ENCODE measurements at places on chromosomes 2 and 18.
A peak's percentile ranks its signal among the peaks of the same experiment; 100 is the strongest.

DNA sequence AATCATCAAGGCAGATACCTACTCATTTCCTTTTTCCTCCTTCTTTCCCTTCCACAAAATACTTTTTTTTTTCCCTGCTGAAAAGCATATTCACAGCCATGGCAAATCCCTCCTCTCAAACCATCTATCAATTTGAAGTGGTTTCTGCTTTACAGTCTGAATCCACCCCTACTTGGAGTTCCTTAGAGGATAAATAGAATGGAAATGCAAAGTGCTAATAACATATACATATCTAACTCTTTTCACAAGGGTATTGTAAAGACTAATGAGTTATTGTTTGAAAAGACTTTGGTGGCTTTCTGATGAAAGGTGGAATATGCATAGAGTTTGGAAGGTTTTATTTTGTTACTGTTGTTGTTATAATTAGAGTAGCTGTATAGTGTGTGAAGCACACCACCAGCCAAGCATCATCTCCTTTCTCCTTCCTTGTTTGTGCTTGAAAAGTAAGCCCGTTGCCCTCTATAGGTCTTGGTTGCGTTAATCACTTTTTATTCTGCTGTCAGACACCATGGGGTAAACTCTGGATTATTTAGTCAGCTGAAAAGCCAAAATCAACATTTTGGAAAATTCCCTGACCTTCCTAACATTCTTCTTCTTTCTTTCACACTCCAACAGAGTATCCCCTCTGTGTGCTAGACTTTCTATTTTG is 2126.9 kb upstream of the CELF4 start:
- no peak for DNase-seq

GRCh38 chr2:168626096-168626495 is 170.0 kb downstream of the CERS6 start:
- DNase-seq, result no peak

DNA sequence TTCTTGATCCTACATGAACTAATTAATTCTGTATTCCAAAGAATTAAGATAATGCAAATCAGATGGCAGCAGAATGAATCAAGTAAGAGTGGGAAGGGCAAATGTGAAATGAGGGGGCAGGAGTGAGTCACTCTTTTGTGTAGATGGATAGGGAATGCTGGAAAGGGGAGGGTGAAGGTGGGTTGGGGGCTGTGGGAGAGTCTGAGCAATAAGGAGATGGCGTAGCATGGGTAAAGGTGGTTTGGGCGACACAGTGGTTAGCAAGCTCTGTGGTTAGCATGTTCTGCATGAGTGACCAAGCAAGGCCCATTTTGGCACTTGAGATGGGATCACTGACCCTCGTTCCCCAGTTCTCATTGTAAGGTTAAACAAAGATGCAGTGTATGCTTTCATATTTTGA is 20.4 kb downstream of the GPD2 start:
- no peak for DNase-seq

DNA sequence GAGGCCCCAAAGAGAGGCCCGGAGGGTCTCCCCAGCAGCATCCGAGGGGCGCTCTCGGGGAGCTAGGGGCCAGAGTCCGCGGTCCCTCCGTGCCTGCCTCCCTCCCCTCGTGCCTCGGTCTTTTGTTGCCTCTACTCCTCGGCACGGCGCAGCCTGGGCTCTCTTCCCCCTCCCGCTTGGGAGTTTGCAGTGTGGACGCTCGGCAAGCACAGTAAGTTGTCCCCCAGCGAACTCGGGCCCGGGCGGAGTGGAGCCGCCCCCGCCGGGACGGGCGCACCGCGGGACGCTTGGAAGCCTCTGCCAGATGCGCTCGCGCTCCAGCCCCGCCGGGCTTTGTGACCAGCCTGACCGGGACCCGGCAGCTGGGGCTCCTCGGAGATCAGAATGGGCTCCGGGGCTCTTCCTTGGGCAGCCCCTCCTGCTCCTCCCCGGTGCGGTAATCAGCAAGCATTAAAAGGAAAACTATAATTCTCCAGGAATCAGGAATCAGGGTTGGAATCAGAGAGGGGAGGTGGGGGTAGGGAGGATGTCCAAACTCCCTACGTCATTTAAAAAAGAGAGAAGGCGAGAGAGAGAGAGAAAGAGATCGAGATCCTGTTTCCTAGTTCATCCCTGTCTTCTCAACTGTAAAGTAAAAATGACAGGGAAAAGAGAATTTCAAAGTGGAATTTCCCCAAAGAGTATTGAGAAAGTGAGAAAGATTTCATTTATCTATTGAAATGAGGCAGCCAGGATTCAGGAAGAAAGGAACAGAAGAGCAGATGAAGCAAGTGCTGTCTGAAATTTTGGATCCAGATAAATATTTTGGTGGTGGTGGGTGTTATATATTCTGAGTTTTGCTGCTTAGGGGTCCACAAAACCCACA is 786 bp upstream of the TMEM200C start:
- peak; percentile 23 for DNase-seq

- DNase-seq, result no peak
Observed at GRCh38 chr18:48767090-48767690, 183.6 kb downstream of the SMAD7 start.

- no peak for DNase-seq
Observed at GRCh38 chr2:122249673-122250072, 494.2 kb downstream of the TSN start.

- DNase-seq, result no peak
Observed at GRCh38 chr2:216299588-216299987, 72.7 kb downstream of the MARCHF4 start.

DNA sequence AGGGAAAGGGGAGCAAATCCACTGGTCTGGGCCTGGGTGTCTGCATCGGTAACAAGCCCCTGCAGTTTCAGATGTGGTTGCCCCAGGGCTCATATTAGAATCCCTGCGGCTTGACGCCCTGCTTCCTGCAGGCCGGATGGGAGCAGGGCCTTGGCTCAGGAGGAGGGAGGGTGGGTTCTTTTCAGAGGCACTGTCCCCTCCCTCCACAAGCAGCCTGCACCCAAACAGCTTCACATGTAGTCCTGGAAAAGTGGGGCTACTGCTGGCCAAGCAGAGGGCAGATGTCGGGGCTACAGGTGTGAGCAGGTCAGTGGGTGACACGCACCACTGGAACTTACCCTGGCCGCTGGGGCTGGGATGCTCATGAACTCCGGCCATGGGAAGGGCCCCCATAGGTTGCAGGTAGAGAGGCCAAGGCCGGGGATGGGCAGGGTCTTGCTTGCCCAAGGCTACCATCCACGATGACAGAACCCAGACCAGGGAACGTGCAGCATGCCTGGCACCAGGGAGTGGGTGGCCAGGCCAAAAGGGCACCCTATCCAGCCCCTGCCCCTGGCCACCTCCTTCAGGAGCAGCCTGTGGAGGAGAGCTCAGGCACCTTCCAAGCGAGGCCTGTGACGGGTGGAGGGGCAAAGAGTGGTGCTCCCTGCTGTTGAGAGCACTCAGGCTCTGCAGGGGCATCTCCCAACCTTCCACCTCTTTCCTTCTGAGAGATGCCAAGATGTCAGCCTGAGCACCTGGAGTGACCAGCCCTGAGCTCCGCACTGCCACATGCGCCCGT is 16.8 kb downstream of the ARID5A start:
- no peak for DNase-seq

- no peak for DNase-seq
Observed at GRCh38 chr2:205270689-205271088, 411.6 kb upstream of the NRP2 start.

DNA sequence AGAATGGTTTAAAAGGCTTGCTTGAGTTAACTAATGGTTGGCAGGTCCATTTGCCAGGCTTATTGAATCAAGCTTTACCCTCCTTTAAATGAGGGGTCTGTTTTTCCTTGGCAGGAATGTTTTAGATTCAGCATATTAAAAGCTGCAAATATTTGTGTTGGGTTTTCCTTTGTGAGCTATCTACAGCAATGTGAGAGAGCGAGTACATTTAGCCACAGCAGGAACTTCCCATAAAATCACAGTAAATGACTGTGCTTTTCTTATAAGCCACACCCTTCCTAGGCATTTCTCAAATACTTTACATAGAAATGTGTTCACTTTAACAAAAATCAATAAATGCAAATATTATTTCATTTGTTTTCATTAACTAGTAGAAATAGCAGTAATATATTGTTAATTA is 23.9 kb downstream of the CALCRL start:
- no peak for DNase-seq
